ENCODE measurements at places on chromosomes 1 and 21. TPM values are rescaled to one million over a fixed set of nuclear protein-coding genes. Genes with fewer than 3 reads are reported as not detected.

Gene IFI16
- polyA plus RNA-seq: 27.1 TPM

GRCh38 chr1:69524015-69524414 is 43.7 kb upstream of the LRRC7 start:
- DNase-seq: no peak

DNA sequence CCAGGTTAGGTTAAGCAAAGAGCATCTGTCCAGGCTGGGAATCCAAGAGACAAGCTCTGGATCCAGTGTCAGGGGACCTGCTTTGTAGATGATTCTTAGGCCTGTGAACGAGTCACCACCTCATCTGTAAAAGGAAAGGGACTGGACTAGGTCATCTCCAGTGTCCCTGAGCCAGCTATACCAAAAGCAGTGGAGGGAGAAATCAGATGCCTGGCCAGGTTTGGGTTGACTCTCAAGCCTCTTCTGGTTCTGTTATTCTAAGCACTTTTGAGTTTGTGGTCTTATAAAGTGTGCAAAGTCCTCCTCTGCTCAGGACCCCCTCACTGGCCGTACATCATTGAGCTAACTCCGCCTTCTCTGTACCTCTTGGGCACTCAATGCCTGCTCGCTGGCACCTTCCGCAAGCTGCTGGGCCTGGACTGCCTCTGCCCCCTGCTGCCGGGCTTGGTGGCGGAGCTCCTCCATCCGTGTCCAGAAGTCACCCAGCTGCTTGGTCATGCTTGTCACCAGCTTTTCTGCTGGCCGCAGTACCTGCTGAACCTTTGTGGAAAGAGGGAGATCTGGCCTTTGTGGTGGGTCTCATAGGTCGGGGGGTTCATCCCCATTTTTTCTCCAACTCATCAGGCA is 33.6 kb downstream of the CAMK1G start:
- DNase-seq: no peak

- no peak for DNase-seq
Measured at GRCh38 chr1:33482412-33482811, 10.0 kb downstream of the ZSCAN20 start.

Gene F11R
- 7.4 TPM for polyA plus RNA-seq

DNA sequence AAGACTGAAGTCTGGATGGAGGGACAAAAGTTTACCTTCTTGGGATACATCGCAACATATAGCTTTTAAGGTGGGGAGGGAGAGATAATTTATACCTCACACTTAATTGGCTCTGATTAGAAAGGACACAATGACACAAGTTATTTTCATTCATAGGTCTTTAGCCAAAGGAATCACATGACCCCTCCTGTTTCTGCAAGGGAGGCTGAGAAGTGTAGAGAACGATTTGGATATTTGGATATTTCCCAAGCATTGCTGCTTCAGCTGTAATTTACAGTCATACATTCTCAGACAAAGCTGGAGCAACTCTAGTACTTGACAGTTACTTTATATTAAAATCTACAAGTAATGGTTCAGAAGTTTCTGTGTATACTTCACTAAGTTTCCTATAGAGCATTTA is 24.2 kb downstream of the DAP3 start:
- DNase-seq: no peak

Gene RGSL1
- polyA plus RNA-seq: not detected

DNA sequence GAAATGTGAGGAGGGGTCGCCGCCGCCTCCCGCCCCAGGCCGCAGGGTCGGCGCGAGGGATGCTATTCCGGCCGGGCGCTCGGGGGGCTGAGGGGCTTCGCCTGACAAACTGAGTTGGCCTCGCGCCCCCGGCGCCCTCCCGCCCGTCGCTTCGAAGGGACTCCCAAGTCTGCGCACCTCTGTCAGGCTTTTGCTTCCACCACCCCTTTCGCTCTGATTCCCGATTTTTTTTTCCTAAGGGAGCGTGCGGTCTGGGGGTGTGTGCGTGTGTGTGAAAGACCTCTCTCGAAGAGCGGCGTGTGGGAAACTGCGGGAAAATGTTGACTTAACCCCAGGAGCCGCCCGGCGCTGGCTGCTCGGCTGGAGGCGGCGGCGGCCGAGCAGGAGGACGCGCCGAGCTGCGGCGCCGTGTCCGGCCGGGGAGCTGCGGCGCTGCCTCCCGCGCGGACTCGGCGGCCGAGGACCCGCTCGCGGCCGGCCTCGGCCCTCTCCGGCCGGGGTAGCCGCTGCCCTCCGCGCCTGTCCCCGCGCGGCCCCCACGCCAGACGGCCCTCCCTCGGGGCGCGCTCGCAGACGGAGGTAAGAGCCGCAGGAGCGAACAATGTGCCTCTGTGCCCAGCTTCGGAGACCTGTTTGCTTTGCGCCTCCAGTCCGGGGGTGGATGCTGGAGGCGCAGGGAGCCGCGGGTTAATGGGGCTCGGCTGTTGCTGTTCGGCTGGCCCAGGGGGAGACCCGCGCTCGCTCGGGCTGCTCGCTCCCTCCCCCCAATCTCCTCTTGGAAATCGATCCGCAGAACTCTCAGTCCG is 1.1 kb downstream of the ADGRL2 start:
- DNase-seq: peak; percentile 36

DNA sequence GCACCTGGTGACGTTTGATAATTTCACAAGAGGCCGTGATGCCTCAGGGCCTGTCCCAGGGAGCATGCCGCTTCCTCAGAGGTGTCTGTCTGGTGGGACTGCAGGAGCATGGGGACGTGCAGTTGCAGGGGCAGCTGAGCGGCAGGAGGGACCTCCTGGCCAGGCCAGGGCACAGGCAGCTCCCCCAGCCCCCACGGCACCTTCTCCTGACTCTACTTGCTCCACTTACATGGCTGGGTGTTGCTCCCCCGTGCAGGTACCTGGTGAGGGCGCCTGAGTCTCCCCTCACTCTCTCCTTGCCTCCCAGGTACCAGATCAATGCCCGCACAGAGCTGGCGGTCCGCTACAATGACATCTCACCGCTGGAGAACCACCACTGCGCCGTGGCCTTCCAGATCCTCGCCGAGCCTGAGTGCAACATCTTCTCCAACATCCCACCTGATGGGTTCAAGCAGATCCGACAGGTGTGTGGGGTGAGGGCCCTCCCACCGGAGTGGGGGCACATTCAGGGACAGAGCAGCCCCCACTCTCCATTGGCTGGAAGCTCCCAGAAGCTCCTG is 108.4 kb downstream of the PDE9A start:
- DNase-seq: peak; percentile 41

DNA sequence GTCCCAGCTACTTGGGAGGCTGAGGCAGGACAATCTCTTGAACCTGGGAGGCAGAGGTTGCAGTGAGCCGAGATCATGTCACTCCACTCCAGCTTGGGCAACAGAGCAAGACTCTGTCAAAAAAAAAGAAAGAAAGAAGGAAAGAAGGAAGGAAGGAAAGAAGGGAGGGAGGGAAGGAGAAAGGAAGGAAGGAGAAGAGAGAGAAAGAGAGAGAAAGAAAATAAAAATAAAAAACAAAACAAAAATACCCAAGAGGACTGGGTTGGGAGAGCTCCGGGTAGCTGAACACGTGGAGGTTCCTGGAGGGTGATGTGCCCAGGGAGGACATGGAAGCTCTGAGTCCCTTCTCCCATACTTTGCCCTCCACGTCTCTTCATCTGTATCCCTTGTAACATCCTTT is 45.7 kb upstream of the CITED4 start:
- DNase-seq: no peak

Gene TMEM125
- 0.11 TPM for polyA plus RNA-seq

Gene ATP1A1
- 896 TPM for polyA plus RNA-seq

Gene GJB4
- not detected for polyA plus RNA-seq

Gene GAS5
- polyA plus RNA-seq: 101 TPM

Gene CCDC18
- polyA plus RNA-seq: 2.5 TPM

DNA sequence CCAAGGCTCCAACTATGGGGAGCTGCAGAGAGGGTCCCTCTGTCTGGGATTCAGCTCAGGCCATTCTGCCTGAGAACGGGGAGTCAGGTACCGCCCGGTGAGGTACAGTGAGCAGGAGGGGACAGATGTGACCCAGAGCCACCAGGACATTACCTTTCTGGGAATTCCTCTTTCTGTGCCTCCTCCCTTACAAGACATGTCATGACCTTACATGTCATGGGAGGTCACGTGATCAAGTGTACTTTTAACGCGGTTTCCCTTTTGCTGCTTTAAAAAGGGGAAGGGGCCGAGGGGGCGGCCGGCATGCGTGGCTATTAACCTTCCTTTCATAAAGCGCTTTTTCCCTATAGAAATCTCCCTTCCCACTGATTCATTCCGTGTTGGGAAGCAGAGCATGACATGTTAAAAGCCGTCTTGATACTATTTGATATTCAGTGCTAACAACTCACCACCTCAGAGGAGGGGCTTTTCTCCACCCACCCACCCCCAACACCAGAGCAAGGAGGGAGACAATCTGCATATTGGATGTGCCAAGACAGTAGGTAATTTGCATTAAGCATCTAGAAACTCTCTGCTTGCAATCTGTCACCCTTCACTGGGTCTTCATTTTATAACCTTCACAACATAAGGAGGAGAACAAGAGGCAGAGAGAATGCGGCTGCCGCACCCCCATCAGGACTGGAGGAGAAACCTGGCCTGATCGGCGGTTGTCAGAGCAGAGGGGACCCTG is 113.6 kb upstream of the VAMP3 start:
- DNase-seq: no peak

GRCh38 chr1:210352575-210352974 is 23.9 kb downstream of the HHAT start:
- no peak for DNase-seq

- no peak for DNase-seq
Measured at GRCh38 chr1:54542962-54543539, 5.0 kb upstream of the ACOT11 start.
